ENCODE measurements at places on chromosomes 11 and 22. TPM values are rescaled to one million over a fixed set of nuclear protein-coding genes. Genes with fewer than 3 reads are reported as not detected.

GRCh38 chr22:49514641-49515040, 313.0 kb downstream of the BRD1 start:
- no peak for DNase-seq

GRCh38 chr11:44915004-44915403, 35.7 kb downstream of the TP53I11 start:
- DNase-seq: no peak

DNA sequence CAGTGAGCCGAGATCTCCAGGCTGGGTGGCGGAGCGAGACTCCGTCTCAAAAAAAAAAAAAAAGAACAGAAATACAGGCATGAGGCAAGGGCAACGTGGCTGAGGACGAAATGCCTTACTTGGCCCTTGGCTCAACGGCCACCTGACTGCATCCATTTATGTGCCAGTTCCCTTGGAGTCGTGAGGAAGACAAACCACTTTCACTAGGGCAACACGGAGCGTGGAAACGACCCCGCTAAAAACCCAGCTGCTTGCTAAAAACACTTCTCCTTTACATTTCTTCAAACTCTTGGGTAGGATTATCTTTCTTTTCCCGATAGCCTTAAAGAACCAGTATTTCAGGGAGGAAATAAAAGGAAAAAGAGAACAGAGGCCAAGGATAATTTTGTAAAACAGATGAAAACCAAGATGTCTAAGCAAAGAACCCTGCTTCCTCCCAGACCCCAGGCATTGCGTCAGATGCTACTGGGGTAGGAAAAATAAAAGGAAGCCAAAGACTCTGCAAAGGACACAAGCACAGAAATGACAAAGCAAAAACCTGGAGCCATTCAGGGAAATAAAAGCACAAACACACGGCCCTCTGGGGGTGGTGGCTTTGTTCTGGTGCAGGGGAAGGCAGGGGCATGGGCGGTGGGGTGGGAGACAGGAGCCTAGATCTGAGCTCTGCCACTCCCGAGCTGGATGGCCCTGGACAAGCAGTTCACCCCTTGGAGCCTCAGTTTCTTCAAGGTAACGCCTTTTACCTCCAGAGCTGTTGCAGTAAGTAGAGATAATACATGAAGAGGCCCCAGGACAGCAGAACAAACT, 37.0 kb downstream of the PC start:
- DNase-seq: no peak

DNA sequence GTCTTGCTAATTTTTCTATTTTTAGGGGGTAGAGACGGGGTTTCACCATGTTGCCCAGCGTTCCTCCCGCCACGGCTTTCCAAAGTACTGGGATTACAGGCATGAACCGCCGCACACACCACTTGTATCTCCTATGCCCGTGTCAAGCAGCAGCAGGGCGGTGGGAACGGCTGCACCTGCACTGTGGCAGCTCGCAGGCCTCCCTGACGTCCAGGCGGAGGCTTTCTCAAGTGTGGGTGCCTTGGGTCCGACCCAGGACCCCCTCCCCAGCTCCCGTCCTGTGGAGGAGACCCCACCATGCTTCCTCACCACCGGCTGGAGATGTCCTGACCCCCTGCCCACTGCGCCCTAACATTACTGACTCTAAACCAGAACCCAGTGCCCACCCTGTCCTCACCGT, 25.7 kb downstream of the TSPAN4 start:
- DNase-seq: no peak

- DNase-seq: no peak
These were observed 14.6 kb upstream of the PHLDB1 start for GRCh38 chr11:118592616-118593367.

GLYATL1 gene
- 374 TPM for total RNA-seq

MUC5AC gene
- 0.03 TPM for total RNA-seq

PRR33 gene
- total RNA-seq: not detected

TESMIN gene
- total RNA-seq: 0.70 TPM
